MG63 (cell line): ENCODE measurements at places on chromosomes 16 and 17. TPM values are rescaled to one million over a fixed set of nuclear protein-coding genes. Genes with fewer than 3 reads are reported as not detected.
A peak's percentile ranks its signal among the peaks of the same experiment; 100 is the strongest.

DNA sequence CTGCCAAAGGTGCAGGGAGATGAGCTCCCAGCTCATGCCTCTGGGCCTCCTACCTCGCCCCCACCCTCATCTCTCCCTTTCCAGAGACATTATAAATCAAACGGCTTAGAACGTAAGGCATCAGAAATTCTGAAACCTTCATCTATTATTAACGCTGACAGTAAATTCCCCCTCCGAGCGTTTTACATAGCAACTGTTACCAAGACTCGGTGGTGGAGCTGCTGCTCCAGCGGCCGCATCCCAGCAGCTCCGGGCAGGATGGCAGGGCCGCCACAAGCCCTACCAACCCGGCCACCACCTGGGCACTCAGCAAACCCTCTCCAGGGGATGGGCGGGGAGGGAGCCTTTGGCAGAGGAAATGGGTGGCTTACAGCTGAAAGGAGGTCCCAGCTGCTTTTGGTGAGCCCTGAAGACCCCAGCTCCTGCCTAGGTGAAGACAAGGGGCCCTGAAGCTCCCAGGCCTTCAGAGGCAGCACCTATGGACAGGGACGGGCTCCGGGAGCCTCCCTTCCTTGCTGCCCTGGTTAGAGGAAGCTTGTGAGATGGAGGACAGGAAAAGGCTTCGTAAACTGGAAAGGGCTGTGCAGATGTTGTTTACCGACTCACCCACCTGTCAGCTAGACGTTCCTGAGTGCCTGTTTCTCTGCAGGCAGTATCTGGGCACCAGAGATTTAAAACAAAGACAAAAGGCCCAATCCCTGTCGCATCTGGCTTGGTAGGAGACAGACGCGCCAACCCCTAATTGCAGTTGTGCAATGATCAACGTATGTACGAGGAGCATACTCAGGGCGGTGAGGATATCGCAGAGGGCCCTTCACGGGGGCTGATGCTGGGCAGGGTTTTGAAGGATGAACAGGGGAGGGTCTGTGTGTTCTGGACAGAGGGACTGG is 76.9 kb downstream of the RAI1 start:
- no peak for DNase-seq

DNA sequence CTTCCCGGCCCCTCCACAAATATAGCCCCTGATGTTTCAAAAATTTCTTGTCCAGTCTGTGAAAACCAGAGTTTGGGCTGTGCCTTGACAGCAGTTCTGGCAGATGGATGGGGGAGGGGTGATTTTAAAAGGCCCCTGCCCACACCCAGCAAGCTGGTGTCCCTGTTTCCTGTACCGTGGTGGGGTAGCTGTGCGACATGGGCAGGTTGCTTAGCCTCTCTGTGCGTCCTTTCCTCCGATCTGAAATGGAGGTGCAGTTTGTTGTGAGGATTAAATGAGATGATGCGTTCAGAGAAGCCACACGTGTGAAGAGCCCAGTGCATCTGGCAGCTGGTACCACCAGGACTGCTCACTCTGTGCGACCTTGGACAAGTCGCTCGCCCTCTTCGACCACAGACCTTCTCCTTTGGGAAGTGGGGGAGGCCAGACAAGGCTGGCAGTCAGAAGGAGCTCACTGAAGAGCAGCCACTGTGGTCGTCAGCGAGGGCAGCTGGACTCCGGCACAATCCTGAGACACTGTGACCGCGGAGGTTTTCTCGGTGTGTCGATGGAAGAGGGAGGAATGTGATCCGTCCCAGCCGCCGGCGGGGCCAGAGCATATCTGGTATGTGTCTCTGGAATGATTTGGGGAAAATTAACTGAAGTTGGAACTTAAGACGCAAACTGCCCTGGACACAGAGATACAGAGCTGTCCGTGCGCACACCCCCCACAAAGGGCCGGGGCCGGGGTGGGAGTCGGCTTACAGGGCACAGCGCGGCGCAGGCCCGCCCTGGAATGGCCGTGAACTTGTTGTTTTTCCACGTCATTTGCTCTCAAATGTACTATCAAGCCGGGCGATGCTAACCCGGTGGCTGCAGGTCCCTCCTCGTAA is 721 bp upstream of the WFIKKN2 start:
- no peak for DNase-seq

- no peak for DNase-seq
These were observed at the start of gene SPPL2C for GRCh38 chr17:45844695-45845375. Gene SPPL2C (plus strand): TSS chr17:45844881. CDS start chr17:45844907, 26 bp downstream.

DNA sequence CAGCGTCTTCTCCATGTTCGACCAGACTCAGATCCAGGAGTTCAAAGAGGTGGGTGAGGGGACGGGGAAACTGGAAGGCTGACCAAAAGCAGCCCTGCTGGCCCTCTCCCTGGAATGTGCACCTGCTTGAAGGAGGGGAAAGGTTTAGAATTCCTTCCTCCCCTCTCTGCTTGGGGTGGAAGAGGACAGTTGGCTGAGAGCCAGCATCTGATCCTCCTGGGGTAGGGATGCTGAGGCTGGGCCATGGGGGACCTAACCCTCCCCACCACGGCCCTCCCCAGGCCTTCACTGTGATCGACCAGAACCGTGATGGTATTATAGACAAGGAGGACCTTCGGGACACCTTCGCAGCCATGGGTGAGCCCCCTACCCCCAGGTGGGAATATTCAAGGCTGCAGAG is 1.3 kb downstream of the MYL11 start:
- no peak for DNase-seq

DNA sequence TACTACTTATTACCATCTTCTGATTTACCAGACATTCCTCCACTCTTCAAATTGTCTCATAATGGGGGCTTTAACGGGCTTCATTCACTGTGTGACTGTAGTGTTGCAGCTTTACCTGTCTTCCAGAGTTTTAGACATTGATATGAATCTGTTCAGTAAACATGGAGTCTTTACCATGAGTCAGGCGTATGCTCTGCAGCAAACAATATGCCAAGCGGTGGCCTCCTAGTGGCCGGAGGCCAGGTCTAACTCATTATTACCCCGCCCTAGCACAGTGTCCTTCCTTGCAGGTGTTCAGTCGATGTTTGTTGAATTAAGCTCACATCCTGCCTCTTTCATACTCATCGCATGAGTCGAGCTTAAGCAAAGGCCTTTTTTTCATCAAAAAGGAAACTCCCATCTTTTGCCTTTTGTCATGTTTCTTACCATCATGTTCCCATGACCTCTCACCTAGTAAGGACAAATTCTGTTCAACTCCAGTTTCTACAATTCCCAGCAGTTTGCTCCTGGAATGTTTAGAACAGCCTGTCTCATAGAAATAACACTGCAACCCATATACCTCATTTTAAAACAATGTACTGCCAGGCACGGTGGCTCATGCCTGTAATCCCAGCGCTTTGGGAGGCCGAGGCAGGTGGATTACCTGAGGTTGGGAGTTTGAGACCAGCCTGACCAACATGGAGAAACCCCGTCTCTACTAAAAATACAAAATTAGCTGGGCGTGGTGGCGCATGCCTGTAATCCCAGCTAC is 39.4 kb downstream of the TUBD1 start:
- peak; percentile 91 for DNase-seq

- DNase-seq: no peak
These were observed 56.7 kb downstream of the SKAP1 start for GRCh38 chr17:48373130-48373830.

GRCh38 chr16:31181102-31181830 is 1.3 kb downstream of the FUS start:
- peak; percentile 56 for DNase-seq

DNA sequence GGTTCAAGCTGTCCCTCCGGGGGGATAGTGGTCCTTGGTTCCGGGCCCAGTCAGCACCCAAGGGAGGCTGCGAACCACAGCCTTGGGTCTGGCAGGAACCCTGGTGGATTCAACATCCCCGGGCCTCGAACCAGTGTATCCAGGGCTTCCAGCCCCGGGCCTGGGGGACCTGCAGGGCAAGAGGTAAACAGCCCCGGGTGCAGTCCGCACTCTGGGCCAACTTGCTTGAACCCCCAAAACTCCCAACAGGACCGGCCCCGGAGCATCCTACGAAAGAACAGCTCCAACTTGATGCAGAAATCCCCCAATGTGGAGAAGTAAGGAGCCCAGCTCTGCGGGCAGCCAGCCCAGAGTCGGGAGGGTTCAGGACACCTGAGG is 1.5 kb upstream of the NEURL4 start:
- no peak for DNase-seq

DNA sequence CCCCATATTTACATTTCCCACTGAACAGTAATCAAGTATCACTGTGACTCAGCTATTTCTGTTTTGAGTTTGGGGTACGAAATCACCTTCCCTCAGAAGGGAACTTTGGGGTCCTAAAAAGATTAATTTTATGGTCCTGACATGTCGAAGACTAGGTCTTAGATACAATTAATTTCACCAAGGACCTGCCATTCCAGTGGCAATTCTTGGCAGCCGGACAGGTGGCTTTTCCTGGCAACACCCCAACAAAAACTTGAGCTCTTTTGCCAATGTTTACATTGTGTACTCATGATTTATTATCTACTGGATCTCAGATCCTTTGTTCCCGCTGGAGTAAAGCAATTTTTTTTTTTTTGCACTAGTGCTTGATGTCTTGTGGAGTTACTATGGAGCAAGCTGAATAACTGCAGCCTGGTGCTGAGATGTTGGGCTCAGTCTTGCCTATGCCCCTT is 14.4 kb downstream of the SLFN5 start:
- peak; percentile 43 for DNase-seq

DNA sequence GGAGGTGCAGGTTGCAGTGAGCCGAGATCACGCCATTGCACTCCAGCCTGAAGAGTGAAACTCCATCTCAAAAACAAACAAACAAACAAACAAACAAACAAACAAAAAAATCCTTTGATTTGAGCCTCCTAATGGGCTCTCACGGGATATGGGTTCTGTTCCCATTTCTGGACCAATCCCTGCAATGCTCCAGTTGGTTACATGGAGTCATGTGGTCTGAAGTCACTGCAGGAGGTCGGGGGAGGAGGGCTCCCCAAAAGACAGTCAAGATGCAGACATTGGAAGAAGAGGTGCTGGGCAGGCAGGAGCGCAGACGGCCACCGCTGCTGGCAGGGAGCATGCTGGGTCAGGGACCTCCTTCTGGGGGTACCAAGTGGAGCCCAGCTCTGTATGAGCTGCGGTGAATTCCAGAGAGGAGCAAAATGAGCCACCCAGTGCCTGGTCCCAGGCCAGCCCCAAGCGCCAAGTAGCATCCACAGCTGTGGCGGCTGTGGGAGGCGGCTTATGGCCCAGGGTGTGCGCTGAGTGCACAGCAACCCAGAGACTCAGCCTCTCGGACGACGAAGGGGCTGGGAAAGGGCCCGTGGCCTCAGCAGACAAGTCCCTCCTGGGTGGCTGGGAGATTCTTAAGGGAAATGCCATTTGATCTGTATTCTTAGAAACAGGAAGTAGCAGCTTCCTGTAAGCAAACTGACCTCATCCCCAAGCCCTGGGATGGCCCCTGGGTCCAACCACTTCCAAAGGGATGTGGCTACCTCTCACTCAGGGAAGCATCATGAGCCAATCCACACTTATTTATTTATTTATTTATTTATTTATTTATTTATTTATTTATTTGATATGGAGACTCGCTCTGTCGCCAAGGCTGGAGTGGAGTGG is 19.6 kb upstream of the ATP2A3 start:
- peak; percentile 56 for DNase-seq

DNA sequence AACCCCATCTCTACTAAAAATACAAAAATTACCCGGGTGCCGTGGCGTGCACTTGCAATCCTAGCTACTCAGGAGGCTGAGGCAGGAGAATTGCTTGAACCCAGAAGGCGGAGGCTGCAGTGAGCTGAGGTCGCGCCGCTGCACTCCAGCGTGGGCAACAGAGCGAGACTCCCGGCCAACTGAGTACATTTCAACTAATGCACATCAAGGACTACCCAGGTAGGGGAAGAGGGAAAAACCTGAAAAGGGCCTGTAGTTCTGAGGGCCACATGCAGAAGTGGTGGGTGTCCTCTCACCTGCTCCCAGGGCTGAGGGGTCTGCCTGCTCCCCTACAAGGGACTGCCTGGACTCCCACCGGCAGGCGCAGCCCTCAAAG is 584 bp upstream of the SLC16A5 start:
- no peak for DNase-seq

GRCh38 chr17:8859027-8859803 is 8.3 kb downstream of the PIK3R6 start:
- DNase-seq: no peak

DNA sequence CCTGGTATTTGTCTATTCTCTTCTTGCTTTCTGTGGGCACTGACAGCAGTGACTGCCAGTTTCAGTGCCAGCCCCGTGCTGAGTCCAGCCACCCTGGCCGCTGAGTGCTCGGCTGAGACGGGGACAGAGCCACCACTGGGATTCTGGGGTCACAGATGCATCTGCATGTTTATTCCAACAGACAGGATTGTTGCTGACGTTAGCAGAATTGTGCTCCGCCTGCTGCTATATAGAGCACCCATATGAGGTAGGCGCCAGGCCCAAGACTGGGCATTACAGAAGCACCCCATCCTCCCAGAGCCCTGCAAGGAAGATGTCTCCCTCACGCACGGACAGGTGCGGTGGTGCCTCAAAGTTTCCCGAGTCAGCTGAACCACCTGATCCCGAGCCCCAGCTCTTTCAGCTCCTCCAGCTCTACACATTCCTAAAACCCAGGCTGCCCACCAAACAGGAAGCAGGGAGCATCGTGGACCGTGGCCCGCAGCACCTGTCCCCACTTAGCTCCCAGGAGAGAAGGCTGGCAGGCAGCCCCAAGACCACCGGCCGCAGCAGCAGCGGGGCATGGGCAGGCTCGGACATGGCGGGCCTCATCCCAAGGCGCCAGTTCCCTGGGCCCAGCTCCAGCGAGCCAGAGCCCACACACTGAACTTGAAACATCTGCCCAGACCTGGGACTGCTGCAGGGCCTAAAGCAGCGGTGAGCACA is 44.9 kb upstream of the RASD1 start:
- DNase-seq: no peak

- DNase-seq: no peak
These were observed 15.1 kb upstream of the ATP6V0C start for GRCh38 chr16:2498531-2499253.

- DNase-seq: no peak
These were observed 254.0 kb downstream of the KATNIP start for GRCh38 chr16:27803775-27804549.

- no peak for DNase-seq
These were observed 88.2 kb upstream of the FA2H start for GRCh38 chr16:74862743-74863244.

GRCh38 chr17:27240086-27240801 is 53.7 kb upstream of the WSB1 start:
- DNase-seq: no peak

GRCh38 chr17:7046127-7046724 is 2.3 kb upstream of the SLC16A11 start:
- no peak for DNase-seq

- DNase-seq: no peak
These were observed 72.8 kb upstream of the ATF7IP2 start for GRCh38 chr16:10312784-10313724.

- DNase-seq: no peak
These were observed 4.1 kb upstream of the HOXB9 start for GRCh38 chr17:48630009-48630924.

The DLG4 gene
- total RNA-seq: 7.5 and 15.3 TPM in 2 replicates

The CCL16 gene
- total RNA-seq: not detected in 2 replicates

The MYH11 gene
- total RNA-seq: 0.03 TPM in 1 of 2 replicates, not detected in the other

The KRT17 gene
- not detected in 2 replicates for total RNA-seq

The MT1G gene
- not detected in 2 replicates for total RNA-seq

The IL21R gene
- total RNA-seq: 0.33 and 0.44 TPM in 2 replicates

The DNAAF1 gene
- total RNA-seq: not detected in 2 replicates
